ENCODE measurements at places on chromosomes 2 and 18. TPM values are rescaled to one million over a fixed set of nuclear protein-coding genes. Genes with fewer than 3 reads are reported as not detected.
A peak's percentile ranks its signal among the peaks of the same experiment; 100 is the strongest.

Gene CFAP53
- total RNA-seq: 0.26 TPM

Gene SCYGR4
- not detected for total RNA-seq

Gene EVX2
- not detected for total RNA-seq

GRCh38 chr2:67841711-67842110 lies 221.1 kb downstream of the C1D start:
- DNase-seq: no peak

GRCh38 chr2:40317046-40317445 lies 134.8 kb downstream of the SLC8A1 start:
- no peak for DNase-seq

- DNase-seq: no peak
These were observed 88.5 kb downstream of the ICA1L start for GRCh38 chr2:202782940-202783558.

GRCh38 chr2:127173057-127173456 lies 47.0 kb downstream of the CYP27C1 start:
- DNase-seq: no peak

DNA sequence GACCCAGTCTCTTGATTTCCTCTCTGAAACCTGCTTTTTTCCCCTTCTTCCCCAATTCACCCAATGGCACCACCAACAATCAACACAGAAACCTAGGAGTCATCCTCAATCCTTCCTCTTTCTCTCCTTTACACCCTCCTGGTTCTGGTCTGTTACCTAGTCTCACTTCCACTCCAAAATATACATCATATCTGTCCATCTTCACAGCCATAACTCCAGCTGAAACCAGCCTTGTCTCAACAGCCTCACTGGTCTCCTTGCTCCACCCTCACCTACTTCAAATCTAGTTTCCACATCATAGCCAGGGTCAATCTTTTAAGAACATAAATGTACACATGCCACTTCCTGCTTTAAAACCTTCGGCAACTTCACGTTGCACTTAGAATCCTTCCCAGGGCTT lies 11.8 kb upstream of the TWSG1 start:
- no peak for DNase-seq

- DNase-seq: no peak
These were observed 28.2 kb downstream of the TSPYL6 start for GRCh38 chr2:54227798-54228197.

- no peak for DNase-seq
These were observed 2.1 kb downstream of the GREB1 start for GRCh38 chr2:11535899-11536344.

- DNase-seq: no peak
These were observed 41.8 kb downstream of the RAPGEF4 start for GRCh38 chr2:172777431-172777830.

- peak; percentile 20 for DNase-seq
These were observed 26.2 kb downstream of the ATAD2B start for GRCh38 chr2:23900541-23901322.

Measured in activated CD4-positive, alpha-beta memory T cell treated with anti-CD3 and anti-CD28 coated beads for 36 hours (primary cell).